ENCODE measurements at places on chromosomes 7 and 10. TPM values are rescaled to one million over a fixed set of nuclear protein-coding genes. Genes with fewer than 3 reads are reported as not detected.

Gene SORBS1
- total RNA-seq = 0.58 TPM

Gene SKIDA1
- total RNA-seq = 0.74 TPM

Gene CYP3A4
- total RNA-seq = not detected

Gene HPSE2
- total RNA-seq = not detected

Gene GATA3
- 4.9 TPM for total RNA-seq

Gene SPDYE1
- not detected for total RNA-seq

Gene SLC13A4
- total RNA-seq = not detected

Gene MSRB2
- total RNA-seq = 16.1 TPM

Gene CCL24
- total RNA-seq = not detected

Gene ZMYND11
- 44.0 TPM for total RNA-seq

Gene ZNF365
- 1.0 TPM for total RNA-seq

Gene UROS
- 60.8 TPM for total RNA-seq

Gene NOC3L
- total RNA-seq = 20.1 TPM

Gene RNF32
- 1.3 TPM for total RNA-seq

Gene HOXA1
- total RNA-seq = 3.0 TPM

Gene ITIH5
- 0.20 TPM for total RNA-seq

Gene EBLN1
- not detected for total RNA-seq

Gene GRM8
- total RNA-seq = not detected

Gene HOXA10
- 6.3 TPM for total RNA-seq

Gene ZNF12
- 10.6 TPM for total RNA-seq

Gene GHRHR
- total RNA-seq = not detected

Gene ADRB1
- total RNA-seq = 1.4 TPM

Gene RADIL
- 2.7 TPM for total RNA-seq

Gene SUV39H2
- 17.2 TPM for total RNA-seq

Gene FAM171A1
- total RNA-seq = 27.0 TPM

Gene MCMBP
- 76.8 TPM for total RNA-seq

Gene VPS26A
- 50.0 TPM for total RNA-seq

Gene TRIM50
- total RNA-seq = not detected

Gene PRLHR
- total RNA-seq = not detected

Gene NACAD
- total RNA-seq = 0.31 TPM

Gene BEND7
- 10.6 TPM for total RNA-seq

Gene METTL27
- 8.2 TPM for total RNA-seq

Gene BCCIP
- total RNA-seq = 103 TPM

Gene ZNF716
- total RNA-seq = not detected

Gene FAM25G
- 1.5 TPM for total RNA-seq

Gene C7orf25
- total RNA-seq = 2.2 TPM

Gene TRIL
- not detected for total RNA-seq

All from A549 treated with Hydrocortisone at 1 μM for 4 hours (cell line).